ENCODE measurements at places on chromosomes 2 and 18.
A peak's percentile ranks its signal among the peaks of the same experiment; 100 is the strongest.

DNA sequence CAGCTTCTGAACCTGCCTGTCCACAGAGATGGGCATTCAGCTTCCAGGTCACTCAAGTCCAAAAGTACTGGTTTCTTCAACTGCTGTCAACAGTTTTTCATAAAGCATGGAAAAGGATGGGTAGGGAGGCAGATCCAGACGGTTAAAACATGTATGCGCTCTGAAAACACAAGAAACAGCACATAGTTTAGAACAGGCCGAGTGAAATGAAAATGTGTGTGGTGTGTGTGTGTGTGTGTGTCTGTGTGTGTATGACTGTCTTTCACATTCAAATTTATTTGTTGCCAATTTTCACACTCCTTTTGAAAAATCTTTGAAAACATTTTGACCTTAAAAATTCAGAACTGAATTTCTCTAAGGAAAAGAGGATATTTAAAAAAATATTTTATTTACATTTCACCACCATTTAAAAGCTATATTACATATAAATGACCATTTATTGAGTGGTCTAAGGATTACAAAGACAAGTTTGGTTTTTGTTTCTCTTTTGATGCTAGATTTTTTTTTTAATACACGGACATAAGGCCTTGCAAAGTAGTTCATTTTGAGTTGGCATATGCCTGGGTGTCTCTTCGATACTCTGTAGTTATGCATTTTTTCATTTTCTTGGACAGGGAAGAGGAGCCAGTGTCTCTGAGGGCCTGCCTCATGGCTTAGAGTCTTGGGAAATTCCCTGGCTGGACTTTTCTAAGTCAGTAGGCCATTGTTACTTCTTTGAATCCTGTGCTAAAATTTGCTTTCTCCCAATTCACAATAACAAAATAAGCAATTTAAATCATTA, 30.0 kb upstream of the STK17B start:
- no peak for DNase-seq

DNA sequence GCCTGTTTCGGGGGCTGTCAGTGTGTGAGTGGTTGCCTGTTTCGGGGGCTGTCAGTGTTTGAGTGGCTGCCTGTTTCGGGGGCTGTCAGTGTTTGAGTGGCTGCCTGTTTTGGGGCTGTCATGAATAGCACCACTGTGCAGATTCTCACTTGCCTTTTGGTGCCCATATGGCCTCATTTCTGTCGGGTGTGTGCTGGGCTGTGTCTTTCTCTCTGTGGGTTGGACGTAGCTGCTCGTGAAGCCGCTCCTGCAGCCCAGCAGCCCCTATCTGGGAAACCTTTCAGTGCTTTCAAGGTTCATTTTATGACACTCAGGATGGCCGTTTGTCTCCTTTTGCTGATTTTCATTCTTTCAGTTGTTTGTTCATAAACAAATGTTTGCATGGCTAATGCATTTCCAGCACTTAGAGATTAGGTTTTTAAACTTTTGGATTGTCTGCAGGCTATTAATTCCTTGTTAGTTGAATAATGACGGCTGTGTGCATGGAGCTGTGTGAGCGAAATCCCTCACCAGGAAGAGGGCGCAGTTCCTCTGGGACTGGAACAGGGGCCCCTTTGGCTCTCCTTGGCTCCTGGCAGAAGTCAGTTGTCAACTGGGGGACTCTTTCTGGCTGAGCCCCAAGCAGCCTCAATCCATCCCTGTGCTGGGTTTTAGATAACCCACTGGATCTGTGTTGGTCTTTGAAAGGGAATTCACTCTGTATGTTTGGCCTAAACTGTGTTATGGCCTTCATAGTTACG, 10.8 kb downstream of the AGAP1 start:
- no peak for DNase-seq

GRCh38 chr2:85769236-85769982, 15.6 kb downstream of the ATOH8 start:
- DNase-seq: peak; percentile 78

DNA sequence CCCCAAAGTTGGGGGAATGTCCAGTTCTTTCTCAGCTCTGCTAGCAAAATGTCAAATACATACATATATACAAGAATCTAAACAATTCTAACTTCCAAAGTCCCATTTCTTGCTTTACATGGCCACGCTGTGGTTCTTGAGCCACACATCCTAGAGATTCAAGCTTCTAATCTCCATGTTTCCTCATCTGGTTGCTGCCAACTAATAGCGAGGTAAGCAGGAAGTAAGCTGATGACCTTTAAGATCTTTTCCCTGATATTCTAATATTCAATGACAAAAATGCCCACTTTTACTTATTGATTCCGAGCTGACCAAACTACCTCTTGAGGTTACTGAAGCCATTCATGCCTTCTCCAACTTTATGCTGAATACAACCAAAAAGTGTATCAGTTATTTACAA, 3.3 kb downstream of the VPS54 start:
- no peak for DNase-seq

GRCh38 chr2:133705287-133705686, 137.0 kb upstream of the NCKAP5 start:
- no peak for DNase-seq

DNA sequence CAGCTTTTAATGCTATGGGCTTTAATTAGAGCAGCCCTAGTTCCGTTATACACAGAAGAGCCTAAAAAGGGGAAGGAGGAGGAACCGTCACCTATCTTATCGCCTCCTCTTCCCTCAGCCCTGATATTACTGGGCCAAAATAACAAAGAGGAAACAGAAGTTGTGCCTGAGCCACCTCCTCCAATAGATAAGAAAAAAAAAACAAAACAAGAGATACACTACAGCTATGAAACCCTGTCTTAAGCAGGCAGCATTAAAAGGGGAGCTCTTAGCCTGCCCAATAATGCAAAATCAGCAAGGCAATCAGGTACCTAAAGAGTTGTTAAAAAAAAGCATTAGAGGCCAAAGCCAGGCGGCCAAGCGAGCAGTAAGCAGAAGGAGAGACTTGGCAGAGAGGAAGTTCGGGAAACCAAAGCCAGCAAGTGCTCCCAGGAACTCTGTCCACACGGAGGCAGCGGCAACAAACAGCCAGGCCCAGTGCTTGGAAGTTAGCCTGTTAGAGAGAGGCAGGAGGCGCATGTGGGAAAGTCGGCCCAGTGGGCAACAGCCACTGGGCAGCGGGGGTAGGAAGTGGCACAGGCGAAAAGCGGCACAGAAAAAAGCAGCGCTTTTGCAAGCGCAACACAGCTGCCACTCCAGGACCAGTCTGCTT, 41.8 kb upstream of the PDK1 start:
- DNase-seq: no peak

DNA sequence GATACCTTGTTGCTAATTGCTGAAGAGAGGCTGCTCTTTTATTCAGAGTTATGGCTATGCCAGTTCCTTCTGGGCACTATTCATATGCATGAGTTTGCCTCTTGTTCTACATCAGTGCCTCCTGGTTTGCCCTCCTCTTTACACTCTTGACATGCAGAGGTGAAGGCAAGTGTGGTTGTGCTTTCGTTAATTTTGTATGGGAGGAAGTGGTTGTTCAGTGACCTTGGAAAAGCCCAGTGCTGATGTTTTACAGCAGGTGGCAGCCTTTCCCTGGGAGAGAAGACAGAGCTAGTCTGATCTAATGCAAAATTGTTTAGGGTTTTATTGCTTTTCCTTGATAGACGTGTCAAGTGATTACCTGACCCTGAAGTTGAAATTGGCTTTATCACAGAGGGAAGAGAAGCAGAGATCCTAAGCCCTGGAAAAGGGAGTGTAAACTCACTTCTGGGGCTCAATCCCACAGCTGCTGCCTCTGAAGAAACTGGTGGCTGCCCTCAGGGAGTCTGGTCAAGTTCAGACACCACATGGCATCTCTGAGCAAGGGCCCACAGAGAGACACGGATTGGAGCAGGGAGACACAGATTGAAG, 30.5 kb upstream of the VPS54 start:
- peak; percentile 92 for DNase-seq

- no peak for DNase-seq
These were observed 36.8 kb downstream of the SPC25 start for GRCh38 chr2:168853471-168853870.

GRCh38 chr2:176125772-176126054, 3.2 kb downstream of the HOXD9 start:
- no peak for DNase-seq

DNA sequence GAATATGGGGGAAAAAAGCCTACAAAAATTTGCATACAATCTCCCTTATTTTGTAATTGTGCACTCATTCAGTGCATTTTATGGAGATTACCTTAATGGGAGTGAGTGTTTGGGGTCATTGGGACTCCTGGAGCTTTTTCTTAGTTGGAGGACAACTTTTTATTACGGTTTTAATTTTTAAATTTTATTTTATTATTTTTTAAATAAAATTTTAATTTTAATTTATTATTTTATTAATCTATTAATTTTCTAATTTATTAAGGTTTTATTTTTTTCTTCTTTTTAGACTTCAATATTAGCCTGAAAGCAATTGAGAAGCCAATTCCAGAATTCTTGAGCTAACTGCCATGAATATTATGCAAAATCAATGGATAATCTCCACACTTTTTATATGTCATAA, 355.0 kb downstream of the SOCS6 start:
- DNase-seq: no peak

DNA sequence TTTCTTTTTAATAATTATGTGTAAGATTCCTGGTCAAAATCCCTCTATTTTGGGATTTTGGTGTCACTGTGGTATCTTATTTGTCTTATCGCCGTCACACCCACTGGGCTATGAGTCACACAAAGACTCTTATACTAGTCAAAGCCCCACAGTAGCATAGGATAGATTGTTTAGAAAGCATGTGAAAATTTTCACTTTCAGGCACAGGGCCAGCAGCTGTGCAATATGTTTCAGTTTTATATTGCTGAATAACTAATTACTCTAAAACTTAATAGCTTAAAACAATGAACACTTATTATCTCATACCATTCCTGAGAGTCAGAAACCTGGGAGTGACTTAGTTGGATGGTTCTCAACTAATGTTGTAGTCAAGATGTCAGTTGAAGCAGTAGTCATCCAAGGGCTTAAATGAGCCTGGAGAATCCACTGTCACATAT, 24.0 kb downstream of the CFAP210 start:
- DNase-seq: no peak

- DNase-seq: no peak
These were observed 86.6 kb downstream of the LRP1B start for GRCh38 chr2:142044197-142044596.

- no peak for DNase-seq
These were observed 72.9 kb upstream of the RBM44 start for GRCh38 chr2:237725661-237726060.

DNA sequence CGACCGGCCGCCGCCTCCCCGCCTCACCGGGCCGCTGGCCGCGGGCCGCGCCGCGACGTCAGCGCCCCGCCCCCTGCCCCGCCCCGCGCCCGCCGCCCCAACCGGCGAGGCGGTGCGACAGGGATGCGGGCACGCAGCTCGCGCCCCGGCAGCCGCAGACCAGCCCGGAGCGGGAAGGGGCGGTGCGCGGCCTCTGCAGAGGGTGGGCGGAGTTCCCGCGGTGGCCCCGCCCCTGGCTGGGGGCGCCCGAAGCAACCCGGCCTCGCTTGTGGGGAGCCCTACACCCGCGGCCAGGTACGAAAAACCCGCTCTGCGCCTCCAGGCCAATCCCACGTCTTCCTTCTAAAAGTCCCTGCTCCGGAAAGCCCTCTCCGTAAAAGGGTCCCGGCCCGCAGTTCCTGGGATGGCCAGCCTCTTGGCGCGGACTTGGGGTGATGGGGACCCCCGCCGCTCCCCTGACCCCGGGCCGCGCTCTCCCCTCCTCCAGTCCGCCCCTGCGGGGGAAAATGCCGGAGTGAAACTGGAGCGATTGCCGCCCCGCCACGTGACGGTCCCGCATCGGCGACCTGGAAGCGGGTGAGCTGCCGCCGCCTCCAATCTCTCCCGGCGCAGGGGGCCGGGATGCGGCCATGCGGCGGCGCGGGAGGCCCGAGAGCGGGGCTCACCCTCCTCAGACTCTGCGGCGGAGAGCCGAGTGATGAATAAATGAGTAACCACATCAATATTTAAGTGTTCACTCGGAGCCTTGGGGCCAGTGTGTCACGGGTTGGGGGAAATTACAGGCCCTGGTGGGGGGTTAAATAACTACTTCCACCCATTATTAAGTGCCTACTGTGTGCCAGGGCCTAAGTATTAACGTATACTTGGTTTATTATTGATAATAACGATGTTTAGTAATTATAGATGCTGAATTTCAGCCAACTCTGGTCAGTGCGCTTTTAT, at the start of gene RAB11FIP5:
Gene RAB11FIP5 (minus strand): TSS at position 36 of the 942 bp plus-strand sequence. CDS start 171 bp downstream, outside the sequence.
- DNase-seq: peak; percentile 79

- peak; percentile 76 for DNase-seq
These were observed 28.6 kb downstream of the TEX44 start for GRCh38 chr2:231621051-231621879.

DNA sequence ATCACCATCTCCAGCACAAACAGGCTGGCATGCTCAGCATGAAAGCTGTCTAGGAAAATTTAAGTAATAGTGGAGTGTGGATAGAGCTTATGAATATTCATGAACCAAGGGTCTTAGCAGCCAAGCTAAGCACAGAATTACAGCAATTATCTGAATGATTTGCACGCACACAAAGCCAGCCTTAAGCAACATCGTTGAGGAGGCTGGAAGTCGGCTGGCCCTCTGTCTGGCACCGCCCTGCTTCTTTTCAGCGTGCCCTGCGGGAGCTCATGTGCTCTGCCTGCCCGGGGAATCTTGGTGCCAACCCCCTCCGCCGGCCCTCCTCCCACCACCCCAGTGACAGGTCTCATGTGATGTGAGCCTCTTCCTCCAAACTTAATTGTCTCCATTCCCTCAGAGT, 540.1 kb downstream of the CMPK2 start:
- no peak for DNase-seq

- no peak for DNase-seq
These were observed 163.5 kb upstream of the BOD1L2 start for GRCh38 chr18:56983275-56983992.

DNA sequence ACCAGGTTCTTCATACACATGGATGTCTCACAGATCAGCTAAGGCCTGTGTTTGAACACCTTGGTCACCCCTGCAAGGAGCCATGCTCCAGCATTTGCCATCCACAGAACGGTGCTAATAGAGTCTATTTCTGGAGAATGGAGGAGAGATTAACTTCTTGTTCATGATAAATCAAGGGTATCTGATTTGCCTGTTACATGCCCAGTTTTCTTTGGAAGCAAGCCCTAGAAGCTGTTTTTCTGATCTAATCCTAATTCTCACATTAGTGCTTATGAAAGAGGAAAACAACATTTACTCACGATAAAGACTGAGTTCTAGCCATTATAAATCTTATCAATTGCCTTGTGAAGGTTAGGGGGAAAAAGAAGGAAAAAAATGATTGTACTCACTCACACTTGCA, 119.6 kb upstream of the DTNA start:
- no peak for DNase-seq

DNA sequence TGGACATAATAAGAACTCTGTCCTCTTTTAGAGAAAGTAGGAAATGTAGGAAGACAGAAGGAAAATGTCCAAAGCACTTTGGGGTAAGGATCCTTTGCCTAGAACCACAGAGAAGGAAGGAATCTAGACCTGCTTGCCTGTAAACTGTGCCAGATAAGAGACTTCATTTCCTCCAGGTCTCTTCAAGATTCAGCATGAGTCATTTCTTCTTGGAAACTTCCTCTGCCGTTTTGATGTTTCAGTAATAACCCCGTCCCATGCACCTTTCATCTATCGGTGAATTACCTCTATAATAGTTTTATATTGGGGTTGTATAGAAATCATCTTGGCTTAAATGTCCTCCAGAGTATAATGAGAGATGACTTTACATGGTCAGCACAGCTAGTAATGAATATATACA, 63.2 kb upstream of the LRATD1 start:
- DNase-seq: no peak

Measured in kidney (tissue), 22 donors.